ENCODE measurements at places on chromosomes 2 and 18. TPM values are rescaled to one million over a fixed set of nuclear protein-coding genes. Genes with fewer than 3 reads are reported as not detected.

DNA sequence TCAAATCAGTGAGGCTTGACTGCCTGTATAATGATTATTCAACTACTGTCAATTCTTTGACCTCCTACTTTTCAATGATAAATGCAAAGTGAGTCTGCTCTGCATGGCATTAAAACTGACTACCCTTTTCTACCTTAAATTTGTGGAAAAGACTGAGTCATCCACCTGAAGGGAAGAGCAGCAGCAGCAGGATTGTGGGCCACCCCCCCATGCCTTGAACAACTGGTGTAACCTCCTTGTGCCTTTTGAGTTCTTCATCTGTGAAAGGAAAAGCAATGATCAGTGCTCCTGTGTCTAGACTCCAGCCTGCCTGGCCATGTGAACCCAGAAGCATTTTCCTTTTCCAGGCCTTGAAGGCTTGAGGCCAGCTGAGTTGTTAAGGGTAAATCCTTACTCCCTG is 102.9 kb downstream of the OSR1 start:
- DNase-seq = no peak
- H3K27ac ChIP-seq = peak overlapping the region; percentile 66
- no peaks in the 10 kb centered on the region for H3K27me3 ChIP-seq
- peaks cover 4% of the 10 kb centered on the region for H3K4me1 ChIP-seq
- H3K36me3 ChIP-seq = no peaks in the 10 kb centered on the region
- H3K4me3 ChIP-seq = no peak overlapping the region

DNA sequence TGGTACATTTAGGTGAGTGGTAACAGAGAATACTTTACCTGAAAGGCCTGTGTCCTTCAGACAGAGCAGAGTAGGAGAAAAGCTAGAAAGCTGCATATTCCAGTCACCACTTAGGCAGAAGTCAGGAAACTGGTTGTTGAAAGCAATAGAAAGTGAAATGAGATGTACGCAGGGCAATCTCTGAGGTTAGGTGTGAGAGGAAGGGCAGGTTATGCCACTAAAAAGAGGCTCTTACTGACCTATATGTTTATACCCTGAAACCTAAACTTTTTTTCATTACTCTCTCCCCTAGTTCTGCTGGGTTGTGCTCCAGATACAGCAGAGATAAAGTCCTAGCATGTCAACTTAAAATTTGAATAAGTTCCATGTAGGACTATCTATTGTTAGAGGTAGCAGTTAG is 93.5 kb downstream of the COX7A2L start:
- no peak overlapping the region for H3K27ac ChIP-seq
- no peak for DNase-seq
- H3K27me3 ChIP-seq = no peaks in the 10 kb centered on the region
- H3K4me3 ChIP-seq = no peak overlapping the region
- H3K4me1 ChIP-seq = peaks cover 4% of the 10 kb centered on the region

GRCh38 chr2:196849895-196850294 is 40.7 kb upstream of the C2orf66 start:
- no peaks in the 10 kb centered on the region for H3K27me3 ChIP-seq
- H3K4me3 ChIP-seq = no peak overlapping the region
- peaks cover 39% of the 10 kb centered on the region for H3K36me3 ChIP-seq
- DNase-seq = peak; percentile 21

DNA sequence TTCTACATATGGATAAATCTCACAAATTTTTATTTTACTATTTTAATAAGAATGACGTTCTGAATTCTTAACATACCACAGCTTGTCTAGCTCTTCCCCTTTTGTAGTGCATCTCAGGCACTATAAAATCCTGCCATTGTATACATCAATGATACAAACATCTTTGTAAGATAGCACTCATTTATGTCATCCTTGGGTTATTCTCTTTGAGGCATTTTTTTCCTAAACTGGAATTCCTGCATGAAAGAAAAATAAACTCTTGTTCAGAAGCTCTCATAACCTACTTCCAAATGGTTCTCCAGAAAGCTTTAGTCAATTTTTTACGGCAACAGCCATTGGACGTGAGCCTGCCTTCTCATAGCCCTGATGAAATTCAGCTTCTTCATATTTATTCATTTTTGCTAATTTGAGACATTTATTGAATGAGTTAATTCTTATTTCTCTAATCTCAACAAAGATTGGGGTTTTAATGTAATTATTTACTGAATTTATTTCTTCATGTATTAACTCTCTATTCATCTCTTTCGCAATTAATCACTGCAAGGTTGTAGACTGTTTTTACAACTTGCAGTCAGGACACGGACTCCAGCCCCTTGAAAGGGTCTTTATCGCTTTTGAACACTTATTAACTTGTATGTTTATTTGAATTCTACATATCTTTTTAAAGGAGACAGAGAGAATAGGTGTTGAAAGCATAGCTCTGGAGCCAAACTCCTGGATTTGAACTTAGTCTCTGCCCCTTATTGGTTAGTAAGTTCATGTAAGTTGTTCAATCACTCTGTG is 57.6 kb upstream of the PARD3B start:
- peaks cover 6% of the 10 kb centered on the region for H3K4me1 ChIP-seq
- H3K4me3 ChIP-seq = no peak overlapping the region
- H3K27me3 ChIP-seq = no peaks in the 10 kb centered on the region

DNA sequence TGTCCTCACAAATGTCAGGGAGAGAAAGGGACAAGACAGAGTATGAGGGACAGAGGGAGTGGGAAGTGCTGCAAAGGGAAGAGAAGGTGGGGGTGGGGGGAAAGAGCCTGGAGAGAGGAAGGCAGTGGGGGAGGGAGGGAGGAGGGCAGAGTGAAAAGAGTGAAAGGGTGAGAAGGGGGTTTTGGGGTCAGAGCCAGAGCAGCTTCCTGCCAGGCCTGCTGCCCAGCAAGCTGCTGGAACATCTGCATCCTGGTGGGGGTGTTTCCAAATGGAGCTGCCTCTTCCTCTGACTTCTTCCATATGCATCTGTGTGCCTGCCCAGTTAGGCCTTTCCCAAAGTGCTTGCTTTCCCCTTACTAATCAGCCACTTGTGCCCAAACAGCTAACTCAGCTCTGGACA is 94.3 kb upstream of the CELF4 start:
- H3K4me3 ChIP-seq = no peak overlapping the region
- DNase-seq = no peak
- H3K27me3 ChIP-seq = no peaks in the 10 kb centered on the region

DNA sequence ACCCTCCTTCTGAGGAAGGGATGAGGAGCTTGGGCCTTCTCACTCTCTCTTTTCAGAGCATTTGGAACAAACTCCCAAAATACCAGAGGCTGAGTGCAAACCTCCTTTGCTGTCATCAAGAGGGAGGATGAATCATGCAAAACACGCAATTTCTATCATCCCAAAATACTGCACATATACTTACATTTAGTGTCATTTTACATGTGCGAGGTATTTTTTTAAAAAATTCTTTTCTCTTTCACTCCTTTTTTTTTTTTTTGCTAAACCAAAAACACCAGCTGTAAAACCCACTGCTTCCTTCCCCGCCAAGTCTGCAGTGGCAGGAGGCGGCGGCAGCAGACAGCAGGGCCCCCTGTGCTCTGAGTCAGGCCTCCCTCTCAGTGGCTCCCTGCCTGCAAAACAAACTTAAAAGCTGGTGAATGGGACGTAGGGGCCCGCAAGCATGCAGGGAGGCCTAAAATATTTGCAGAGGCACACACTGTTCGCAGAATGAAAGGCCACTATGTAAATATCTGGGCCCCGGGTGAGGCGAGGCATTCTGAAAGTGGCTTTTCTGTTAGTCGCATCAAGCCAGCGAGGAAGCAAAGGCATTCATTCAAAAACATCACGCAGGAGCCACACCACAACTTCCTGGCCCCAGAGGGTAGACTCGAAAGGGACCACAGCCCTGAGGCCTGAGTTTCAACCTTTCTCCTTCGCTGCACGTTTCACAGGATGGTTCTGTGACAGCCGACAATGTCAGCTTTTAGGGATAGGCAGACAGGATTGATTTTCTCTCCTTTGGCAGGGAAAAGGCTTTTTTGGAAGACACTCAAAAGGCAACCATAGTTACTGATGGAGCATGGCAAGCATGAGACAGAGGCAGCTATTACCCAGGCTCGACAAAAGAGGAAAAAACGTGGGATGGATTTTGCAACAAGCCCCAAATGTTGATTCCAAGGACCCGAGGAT is 73.4 kb downstream of the ACTR2 start:
- H3K27ac ChIP-seq = no peak overlapping the region
- DNase-seq = no peak
- no peak overlapping the region for H3K4me3 ChIP-seq
- H3K4me1 ChIP-seq = peaks cover 3% of the 10 kb centered on the region
- H3K36me3 ChIP-seq = peaks cover 2% of the 10 kb centered on the region

RGPD3 gene
- 0.05 TPM for polyA plus RNA-seq

All from SK-N-SH (cell line).